ENCODE measurements at places on chromosomes 2 and 18.

DNA sequence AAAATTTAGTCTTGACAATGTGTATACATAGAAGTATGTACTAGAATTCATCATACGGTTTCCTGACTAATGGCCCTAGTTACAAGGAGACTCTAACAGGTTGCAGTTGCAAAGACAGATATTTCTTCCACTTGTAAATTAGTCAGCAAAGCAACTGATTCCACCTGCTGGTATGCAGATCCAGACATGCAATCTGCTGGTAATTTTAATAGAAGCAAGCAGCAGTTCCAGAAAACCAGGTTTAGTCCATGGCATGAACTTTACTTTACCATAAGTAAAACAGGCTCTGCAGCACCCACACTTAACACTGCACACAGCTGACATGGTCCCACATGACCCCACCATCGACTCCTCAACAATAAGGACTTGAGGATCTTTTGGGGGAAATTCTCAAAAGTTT, 110.9 kb upstream of the SP3 start:
- DNase-seq: no peak

- no peak for DNase-seq
Measured at GRCh38 chr2:50455351-50455939, 576.5 kb downstream of the NRXN1 start.

GRCh38 chr2:118986738-118987137, 44.7 kb downstream of the MARCO start:
- DNase-seq: no peak

- DNase-seq: no peak
Measured at GRCh38 chr2:207463433-207463832, 66.3 kb upstream of the CREB1 start.
